Esophagus muscularis mucosa (tissue), 4 donors: ENCODE measurements at places on chromosomes 1 and 21.

GRCh38 chr1:27513528-27513927 lies 23.6 kb upstream of the WASF2 start:
- no peak overlapping the region for H3K4me3 ChIP-seq
- H3K27me3 ChIP-seq = no peaks in the 10 kb centered on the region
- no peaks in the 10 kb centered on the region for H3K36me3 ChIP-seq
- no peak for DNase-seq

GRCh38 chr1:223312705-223313414 lies 51.1 kb downstream of the SUSD4 start:
- H3K27me3 ChIP-seq = no peaks in the 10 kb centered on the region
- H3K36me3 ChIP-seq = no peaks in the 10 kb centered on the region
- peak overlapping the region; percentile 8 for H3K27ac ChIP-seq
- no peak overlapping the region for H3K4me3 ChIP-seq
- H3K4me1 ChIP-seq = peaks cover 4% of the 10 kb centered on the region

DNA sequence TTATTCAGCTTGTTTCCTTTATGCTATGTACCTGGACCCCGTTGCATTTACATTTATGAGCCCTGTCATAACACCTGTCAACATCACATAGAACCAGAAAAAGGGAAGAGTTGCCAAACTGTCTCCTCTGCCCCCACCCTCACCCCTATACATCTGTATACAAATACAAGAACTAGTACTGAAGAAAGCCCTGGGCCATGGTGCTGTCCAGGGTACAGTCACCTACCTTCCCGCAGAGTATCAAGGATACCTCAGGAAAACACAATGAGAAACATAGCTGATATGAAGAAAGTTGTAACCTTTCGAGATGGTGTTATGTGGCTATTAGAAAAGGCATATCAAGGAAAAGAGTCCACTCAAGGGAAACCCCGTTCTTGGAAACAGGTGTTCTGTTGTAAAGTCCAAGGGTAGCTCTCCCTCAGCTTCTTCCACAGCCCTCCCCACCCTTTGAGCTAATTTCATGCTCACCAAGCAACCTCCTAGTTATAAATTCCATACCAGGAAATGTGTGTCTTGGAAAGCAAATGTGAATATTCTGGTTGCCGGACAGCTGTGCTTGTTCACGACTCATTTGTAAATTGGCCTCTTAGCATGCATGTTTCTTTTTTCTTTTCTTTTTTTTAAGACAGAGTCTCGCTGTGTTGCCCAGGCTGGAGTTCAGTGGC lies 16.7 kb upstream of the AVPR1B start:
- no peak overlapping the region for H3K4me3 ChIP-seq
- H3K4me1 ChIP-seq = no peaks in the 10 kb centered on the region
- DNase-seq = no peak
- no peak overlapping the region for H3K27ac ChIP-seq
- peaks cover 11% of the 10 kb centered on the region for H3K27me3 ChIP-seq

DNA sequence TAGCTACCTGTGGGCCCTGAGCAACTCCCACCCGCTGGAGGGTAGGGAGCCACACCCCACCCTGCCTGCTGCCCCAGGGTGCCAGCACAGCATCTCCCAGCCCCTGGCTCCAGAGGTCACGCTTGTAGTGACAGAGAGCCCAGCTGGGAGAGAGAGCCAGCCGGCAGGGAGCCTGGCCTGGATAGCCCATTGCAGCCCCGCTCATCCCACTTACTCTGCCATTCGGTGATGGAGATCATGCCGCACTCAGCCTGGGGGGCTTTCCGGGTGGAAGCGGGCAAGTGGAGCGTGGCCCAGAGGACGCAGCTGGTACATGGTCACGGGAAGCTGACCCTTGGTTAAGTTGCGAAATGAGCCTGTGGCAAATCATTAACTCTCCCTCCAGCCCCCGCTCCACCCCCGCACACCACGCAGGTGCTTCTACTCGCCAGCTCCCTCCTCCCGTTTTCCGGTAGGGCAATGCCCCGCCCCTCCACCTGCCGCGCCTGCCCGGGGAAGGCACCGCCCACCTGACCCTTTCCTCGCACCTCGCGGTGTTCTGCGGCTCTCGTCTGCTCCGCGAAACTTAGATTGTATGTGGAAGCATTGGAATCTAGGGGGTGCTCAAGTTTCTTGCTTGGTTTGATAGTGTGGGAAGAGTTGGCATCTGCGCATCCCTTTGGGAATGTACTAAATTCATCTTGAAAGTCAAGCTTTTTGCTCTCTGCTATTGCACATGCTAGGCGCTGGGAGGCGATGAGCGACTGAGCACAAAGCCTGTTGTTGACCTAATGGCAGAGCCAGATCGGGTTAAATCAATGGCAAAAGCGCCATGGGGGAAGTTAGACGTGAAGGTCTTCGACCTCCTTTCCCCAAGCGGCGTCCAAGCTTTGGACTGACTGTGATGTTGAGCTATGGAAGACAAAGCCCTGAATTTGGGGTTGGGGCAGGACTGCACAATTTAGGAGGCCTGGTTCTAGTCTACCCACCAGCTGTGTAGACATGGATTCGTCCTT lies at the start of gene GOLT1A:
GOLT1A (minus strand) TSS at position 321 of the 995 bp plus-strand sequence; CDS start at position 239, 82 bp downstream.
- no peak for DNase-seq
- peaks cover 7% of the 10 kb centered on the region for H3K27me3 ChIP-seq
- peak within 1 kb of the TSS; percentile 45 for H3K4me3 ChIP-seq
- no peak within 1 kb of the TSS for H3K27ac ChIP-seq
- H3K4me1 ChIP-seq = peaks cover 5% of the 10 kb centered on the region
- H3K36me3 ChIP-seq = no peaks in the 10 kb centered on the region

- H3K4me3 ChIP-seq = no peak overlapping the region
- H3K36me3 ChIP-seq = no peaks in the 10 kb centered on the region
- no peak overlapping the region for H3K27ac ChIP-seq
- no peaks in the 10 kb centered on the region for H3K4me1 ChIP-seq
Observed at GRCh38 chr21:38643404-38644023, 145.2 kb upstream of the ERG start.

DNA sequence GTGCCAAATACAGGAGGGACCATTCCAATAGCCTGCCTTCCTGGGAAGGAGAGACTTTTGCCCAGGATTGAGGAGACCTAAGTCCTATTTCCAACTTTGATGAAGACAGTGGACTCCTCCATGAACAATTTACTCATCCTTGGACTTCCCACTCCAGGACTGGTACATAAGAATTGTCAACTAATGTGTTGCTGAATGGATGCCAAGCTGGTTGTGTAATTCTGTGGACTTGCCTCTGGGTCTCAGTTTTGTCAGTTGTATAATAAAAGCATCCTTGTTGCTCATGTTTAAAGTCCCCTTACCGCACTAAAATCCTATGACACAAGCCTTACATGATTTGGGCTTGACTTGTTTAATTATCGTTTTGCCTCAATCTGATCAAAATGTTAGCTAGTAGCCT lies 13.2 kb upstream of the ZP4 start:
- no peak for DNase-seq
- no peaks in the 10 kb centered on the region for H3K36me3 ChIP-seq
- no peaks in the 10 kb centered on the region for H3K4me1 ChIP-seq
- no peak overlapping the region for H3K4me3 ChIP-seq
- H3K27me3 ChIP-seq = no peaks in the 10 kb centered on the region

- H3K36me3 ChIP-seq = no peaks in the 10 kb centered on the region
- no peak overlapping the region for H3K4me3 ChIP-seq
- no peak for DNase-seq
- peaks cover 24% of the 10 kb centered on the region for H3K4me1 ChIP-seq
- no peak overlapping the region for H3K27ac ChIP-seq
- no peaks in the 10 kb centered on the region for H3K27me3 ChIP-seq
Observed at GRCh38 chr1:185808631-185809030, 74.4 kb downstream of the HMCN1 start.

DNA sequence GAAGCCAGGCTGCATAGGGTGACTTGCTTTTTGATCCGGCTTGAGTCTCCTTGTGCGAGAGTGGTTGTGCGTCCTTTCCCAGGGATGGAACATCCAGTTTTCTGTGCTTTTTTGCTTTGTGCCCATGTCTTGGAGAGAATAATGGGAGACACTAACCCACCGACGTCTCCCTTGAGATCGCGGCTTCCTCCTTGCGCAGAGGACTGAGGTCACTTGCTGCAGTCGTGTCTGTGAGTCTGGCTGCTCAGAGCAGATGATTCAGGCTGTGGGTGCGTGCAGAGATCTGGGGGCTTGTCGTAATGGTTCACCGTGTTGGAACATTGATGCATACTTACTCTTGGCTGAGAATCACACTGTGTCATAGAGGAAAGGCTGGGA lies 164.5 kb upstream of the CACNA1E start:
- no peak overlapping the region for H3K4me3 ChIP-seq
- H3K27ac ChIP-seq = no peak overlapping the region
- no peak for DNase-seq
- peaks cover 81% of the 10 kb centered on the region for H3K27me3 ChIP-seq

DNA sequence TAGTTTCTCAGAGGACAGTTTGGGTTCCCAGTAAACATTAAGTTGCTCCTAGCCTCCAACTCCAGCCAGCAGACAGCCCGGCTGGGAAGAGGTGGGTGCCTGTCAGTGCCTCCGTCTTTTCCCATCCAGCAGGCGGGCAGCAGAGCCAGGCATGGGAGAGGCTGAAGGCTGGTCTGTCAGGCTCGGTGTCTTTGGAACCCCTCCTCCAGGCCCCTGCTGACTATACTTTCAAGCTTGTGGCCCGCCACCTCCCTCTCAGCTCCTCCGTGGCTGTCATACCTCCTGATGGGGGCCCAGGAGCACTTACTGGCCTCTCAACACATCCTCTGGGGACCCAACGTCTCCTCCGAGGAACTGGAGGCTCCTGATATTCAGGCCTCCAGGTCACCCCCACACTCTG lies 140.9 kb downstream of the ACTL8 start:
- H3K27me3 ChIP-seq = no peaks in the 10 kb centered on the region
- DNase-seq = no peak
- H3K4me1 ChIP-seq = peaks cover 15% of the 10 kb centered on the region

DNA sequence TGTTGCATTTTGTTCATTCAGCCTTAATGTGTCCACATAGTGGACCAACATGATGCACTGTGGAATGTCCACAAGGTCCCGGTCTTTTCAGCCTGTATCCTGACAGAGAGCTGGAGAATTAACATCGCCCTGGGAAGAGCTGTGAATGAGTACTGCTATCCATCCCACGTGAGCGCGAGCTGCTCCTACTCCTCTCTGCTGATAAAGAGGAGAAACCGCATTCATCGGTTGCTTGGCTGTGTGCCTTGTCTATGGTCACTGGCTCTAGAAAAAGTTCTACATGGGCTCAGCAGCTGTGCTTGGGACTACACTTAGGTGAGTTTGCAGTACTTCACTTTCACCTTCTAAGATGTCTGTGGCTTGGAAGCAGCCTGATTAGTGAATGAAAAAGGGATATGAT lies 31.1 kb upstream of the IGSF5 start:
- no peak for DNase-seq
- H3K4me1 ChIP-seq = no peaks in the 10 kb centered on the region
- no peak overlapping the region for H3K4me3 ChIP-seq
- H3K36me3 ChIP-seq = no peaks in the 10 kb centered on the region
- no peak overlapping the region for H3K27ac ChIP-seq

GRCh38 chr1:11157867-11158266 lies 31.3 kb upstream of the ANGPTL7 start:
- peak overlapping the region; percentile 25 for H3K27ac ChIP-seq
- DNase-seq = no peak
- peaks cover 32% of the 10 kb centered on the region for H3K36me3 ChIP-seq
- H3K4me3 ChIP-seq = no peak overlapping the region
- H3K27me3 ChIP-seq = no peaks in the 10 kb centered on the region
- H3K4me1 ChIP-seq = peaks cover 21% of the 10 kb centered on the region

DNA sequence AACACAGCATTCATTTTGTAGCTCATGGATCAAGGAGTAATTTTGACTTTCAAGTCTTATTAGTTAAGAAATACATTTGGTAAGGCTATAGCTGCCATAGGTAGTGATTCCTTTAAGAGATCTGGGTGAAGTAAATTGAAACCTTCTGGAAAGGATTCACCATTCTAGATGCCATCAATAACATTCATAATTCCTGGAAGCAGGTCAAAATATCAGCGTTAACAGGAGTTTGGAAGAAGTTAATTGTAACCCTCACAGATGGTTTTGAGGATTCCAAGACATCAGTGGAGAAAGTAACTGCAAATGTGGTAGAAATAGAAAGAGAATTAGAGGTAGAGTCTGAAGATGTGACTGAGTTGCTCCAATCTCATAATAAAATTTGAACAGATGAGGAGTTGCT lies 216.6 kb downstream of the GREM2 start:
- H3K36me3 ChIP-seq = no peaks in the 10 kb centered on the region
- H3K4me1 ChIP-seq = no peaks in the 10 kb centered on the region
- H3K27ac ChIP-seq = no peak overlapping the region
- H3K4me3 ChIP-seq = no peak overlapping the region

DNA sequence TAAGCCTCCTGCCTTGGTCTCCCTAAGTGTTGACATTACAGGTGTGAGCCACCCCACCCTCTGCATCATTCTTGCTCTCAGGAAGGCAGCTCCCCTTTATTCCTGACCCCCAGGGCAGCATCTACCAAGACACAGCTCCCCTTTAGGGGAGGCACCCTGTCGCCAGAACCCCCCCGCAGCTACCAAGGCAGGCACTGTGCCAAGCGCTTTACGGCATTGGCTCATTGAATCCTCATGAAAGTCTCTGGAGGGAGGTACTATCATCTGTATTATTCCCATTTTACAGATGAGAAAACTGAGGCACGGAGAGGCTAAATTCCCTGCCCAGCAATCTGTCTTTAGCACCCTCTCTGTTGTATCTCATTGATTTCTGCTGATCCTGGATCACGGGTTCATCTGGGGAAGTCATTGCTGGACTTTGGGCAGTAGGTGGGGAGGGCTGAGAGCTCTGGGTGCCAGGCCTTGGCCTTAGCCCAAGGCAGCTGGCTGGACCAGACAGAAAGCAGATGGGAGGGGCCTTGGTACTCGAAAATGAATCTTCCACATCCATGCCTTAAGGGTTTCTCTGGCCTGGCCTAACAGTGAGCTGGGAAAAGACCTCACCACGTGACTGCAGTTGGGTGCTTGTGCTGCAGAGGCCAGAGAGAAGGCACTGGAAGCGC lies 5.9 kb downstream of the PLOD1 start:
- DNase-seq = no peak
- H3K27ac ChIP-seq = peak overlapping the region; percentile 17
- no peak overlapping the region for H3K4me3 ChIP-seq
- H3K36me3 ChIP-seq = no peaks in the 10 kb centered on the region

GRCh38 chr1:48697066-48697707 lies 79.5 kb downstream of the BEND5 start:
- H3K36me3 ChIP-seq = no peaks in the 10 kb centered on the region
- no peaks in the 10 kb centered on the region for H3K4me1 ChIP-seq
- DNase-seq = no peak
- H3K27me3 ChIP-seq = peaks cover 5% of the 10 kb centered on the region

DNA sequence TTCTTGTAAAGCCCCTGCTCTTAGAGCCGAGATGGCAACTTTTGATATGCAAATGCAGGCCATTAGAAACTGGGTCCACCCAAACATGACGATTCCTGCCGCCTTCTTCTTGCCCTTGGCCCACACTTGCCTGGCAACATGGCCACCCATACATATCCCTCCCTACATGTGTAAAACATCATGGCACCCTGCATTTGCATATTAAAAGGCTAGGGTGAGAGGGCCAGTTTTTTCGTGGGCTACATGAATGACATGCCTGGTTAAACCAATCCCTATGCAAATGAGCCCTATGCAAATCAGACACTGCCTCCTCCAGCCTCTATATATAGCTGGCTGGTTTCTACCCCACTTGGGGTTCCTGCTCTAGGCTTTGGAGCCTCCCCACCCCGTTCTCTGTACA lies 18.8 kb downstream of the PLA2G2A start:
- no peaks in the 10 kb centered on the region for H3K36me3 ChIP-seq
- no peaks in the 10 kb centered on the region for H3K4me1 ChIP-seq
- no peaks in the 10 kb centered on the region for H3K27me3 ChIP-seq
- no peak for DNase-seq

GRCh38 chr21:19781881-19782652 lies 1216.1 kb upstream of the NCAM2 start:
- no peak overlapping the region for H3K27ac ChIP-seq
- no peak overlapping the region for H3K4me3 ChIP-seq
- no peaks in the 10 kb centered on the region for H3K4me1 ChIP-seq
- no peak for DNase-seq
- H3K36me3 ChIP-seq = no peaks in the 10 kb centered on the region
